ENCODE measurements at places on chromosomes 6 and 20.

DNA sequence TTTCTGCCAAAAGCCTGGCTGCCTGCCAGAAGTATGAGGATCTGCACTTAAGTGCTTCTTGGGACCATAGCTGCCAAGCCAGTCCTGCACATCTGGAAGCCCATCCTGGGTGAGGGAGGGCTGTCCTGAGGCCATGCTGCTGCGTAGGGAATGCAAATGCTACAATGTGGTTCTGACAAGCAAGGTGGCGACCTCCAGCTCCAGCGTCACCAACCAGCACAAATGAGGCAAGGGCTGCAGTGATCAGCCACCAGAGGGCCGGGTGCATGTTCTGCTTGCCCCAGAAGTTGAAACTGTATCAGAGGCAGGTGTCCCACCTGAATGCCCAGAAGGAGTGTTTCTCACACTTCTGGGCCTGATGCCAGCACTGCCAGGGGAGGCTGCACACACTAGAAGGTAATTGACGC lies 99.1 kb upstream of the KCNQ5 start:
- DNase-seq: no peak

DNA sequence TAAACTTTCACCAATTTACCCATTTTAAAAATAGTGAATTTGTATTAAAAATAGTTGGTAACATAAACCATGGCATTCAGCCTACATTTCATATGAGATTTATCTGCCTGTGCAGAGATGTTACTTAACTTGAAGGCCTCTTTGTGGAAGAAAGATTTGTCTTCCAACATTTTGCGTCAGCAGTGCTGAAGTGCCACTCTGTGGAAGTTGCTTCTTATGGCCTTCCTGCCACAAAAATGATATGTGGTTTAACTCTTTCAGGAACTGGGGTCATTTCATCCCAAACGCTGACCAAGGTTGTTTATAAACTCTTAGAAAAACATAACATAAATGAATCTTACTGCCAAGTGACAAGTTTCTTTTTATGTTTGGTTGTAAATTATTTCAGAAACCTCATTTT lies 246.8 kb downstream of the ARID1B start:
- DNase-seq: peak; percentile 55

DNA sequence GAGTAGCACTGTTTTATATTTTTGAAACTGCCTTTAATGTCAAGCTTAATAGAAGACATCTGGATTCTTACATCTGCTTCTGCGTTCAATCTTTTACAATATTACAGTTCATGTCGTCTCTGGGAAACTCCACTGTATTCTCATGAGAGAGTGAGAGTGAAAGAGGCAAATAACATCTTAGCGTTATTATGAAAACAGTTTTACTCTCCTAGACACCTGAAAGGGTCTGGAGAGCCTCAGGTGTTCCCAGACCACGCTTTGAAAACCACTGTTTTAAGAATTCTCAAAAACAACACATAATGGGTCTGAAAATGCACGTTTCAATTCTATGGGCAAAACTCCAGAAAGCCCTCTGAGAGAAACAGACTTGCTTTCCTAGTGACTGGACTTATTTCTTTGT lies 63.3 kb downstream of the ARHGAP18 start:
- DNase-seq: peak; percentile 45

- no peak for DNase-seq
Measured at GRCh38 chr6:55405474-55406235, 78.4 kb downstream of the GFRAL start.

GRCh38 chr6:17633465-17634188 lies 33.5 kb downstream of the FAM8A1 start:
- DNase-seq: no peak

GRCh38 chr20:58407201-58407873 lies 18.3 kb downstream of the VAPB start:
- peak; percentile 63 for DNase-seq

GRCh38 chr20:63628246-63628975 lies 1.5 kb upstream of the GMEB2 start:
- DNase-seq: peak; percentile 83

- DNase-seq: no peak
Measured at GRCh38 chr20:56088375-56088774, 83.1 kb upstream of the CBLN4 start.

GRCh38 chr6:111781041-111781708 lies 92.1 kb downstream of the FYN start:
- DNase-seq: peak; percentile 74

DNA sequence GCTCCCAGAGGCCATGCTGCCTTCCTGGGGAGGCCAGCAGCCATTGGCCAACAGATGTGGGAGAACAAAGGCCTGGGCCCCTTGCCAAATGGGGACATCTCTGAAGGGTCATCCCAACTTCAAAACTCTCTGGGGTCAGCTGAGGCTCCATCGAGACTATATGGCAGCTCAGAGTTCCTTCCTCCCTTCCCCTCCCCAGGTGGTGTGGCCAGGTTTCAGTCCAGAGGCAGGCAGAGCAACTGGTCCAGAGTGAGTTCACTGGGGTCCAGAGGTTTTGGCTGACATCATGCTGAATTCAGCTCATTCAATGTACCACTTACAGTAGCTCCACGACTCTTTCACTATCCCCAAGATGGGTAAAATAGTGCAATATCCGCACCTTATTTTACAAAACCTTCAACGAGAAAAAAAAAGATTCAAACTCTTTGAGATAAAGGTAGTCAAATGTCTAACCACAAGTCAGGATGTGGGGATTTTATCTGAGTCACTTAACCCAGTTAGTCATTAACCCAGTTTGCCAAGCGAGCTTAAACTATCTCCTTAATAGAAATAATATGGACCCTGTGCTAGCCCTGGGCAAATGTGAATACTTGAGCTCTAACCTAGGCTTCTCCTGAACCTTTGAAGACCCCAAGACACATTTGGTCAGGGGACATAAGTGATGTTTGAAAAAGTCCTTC lies 108.4 kb upstream of the PLEKHG1 start:
- DNase-seq: peak; percentile 47

DNA sequence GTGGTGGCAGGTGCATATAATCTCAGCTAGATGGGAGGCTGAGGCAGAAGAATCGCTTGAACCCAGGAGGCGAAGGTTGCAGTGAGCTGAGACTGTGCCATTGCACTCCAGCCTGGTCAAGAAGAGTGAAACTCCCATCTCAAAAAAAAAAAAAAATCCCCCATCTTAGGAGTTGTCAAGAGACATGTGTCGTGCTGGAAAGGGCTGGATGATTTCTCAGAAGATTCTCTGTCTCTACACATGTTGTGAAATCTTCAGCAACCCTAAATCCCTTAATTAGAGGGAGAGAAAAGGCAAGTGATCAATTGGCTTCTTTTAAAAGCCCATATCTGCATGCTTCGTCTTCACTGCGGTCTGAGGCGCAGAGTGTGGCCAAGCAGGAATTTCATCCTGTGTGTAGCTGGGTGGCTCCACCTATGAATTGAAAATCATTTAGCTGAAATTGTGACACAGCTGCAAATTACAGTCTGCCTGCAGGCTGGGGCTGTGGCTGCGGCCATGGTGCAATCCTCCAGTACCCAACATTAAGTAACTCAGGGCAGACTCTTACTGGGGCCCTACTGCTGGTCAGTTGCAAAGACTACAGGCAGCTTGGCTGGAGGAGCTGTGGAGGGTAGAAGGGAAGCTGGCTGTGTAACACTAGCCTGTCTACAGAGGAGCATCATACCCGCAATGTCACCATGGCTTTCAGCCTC lies 3.2 kb upstream of the TGM3 start:
- DNase-seq: no peak
